ENCODE measurements at places on chromosomes 6 and 20.

- DNase-seq = no peak
Observed at GRCh38 chr6:56757588-56757984, 114.9 kb upstream of the DST start.

GRCh38 chr6:77620278-77620882 lies 32.5 kb upstream of the MEI4 start:
- DNase-seq = no peak

DNA sequence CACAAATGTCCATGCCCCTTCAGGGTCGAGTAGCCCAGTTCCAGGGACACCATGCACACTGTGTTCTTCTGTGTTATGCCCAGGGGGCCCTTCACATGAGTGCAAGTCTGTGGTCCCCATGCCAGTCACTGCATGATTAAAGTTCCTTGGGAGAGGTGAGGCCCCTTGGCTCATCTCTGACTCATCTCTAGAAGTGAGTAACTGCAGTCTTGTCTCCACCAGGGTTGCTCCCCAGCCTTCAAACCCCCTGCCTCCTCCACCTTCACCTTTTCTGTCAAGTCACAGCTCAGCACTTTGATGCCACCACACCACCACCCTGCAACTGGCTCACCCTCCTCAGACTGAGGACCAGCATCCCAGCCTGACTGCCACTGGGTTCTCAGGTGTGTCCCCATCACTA lies 161.7 kb downstream of the UNC5CL start:
- DNase-seq = no peak

DNA sequence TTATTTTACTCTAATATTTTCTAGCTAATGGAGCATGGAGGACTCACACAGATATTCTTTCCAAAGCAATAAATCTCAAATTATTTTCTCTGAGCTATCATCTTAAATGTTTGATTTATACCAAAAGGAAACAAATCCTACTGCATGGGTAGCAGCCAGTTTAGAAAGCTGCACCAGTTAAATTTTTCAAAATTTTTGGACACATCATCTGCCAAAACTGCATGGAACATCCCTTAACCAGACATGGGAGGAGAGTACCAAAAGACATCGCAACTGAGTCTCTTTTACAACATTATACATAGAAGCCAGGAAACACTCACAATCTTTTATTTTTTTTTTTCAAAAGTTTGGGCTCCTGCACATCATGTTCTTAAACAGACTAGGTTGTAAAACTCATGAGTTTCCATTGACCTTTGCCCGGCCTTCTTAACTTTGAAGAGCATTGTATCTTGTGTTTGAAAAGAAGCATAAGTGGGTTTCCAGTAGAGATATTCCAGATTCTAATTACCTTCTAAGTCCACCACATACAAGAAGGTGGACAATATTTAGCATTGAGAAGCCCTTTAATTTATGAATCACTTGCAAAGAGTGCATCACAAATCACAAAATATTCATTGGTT lies 87.7 kb upstream of the HMGCLL1 start:
- no peak for DNase-seq

DNA sequence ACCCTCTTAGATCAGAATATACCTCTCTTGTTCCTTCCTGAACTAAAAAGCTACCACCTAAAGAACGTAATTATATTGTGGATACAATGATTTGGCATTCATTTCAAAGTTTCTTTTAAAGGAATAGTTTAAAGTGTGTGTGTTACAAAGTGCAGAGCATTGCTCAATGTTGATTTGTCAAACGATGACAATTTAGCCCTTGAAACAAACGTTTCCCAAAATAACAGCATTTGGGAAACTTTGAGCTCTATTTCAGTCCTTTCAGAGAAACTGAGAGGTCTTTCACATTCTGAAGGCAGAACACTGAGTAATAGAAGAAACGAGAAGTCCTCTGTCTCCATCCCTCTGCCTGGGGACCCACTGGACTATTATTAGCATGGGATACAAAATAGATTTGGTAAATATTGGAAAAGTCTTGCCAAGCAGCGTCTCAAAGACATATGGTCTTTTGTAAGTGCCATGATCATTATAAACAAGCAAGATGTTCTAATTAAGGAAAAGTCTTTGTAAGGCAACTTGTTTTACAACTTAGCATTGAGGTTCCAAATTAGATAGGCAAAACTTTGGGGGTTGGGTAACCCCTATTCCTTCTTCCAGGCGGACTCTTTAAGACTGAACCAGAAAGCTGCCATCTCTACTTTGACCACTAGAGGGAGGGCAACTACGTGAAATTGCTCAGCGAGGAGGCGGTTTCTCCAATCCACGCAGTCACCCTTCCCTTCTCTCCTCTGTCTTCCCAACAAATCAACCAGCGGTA lies 208.8 kb downstream of the RNF144B start:
- no peak for DNase-seq

DNA sequence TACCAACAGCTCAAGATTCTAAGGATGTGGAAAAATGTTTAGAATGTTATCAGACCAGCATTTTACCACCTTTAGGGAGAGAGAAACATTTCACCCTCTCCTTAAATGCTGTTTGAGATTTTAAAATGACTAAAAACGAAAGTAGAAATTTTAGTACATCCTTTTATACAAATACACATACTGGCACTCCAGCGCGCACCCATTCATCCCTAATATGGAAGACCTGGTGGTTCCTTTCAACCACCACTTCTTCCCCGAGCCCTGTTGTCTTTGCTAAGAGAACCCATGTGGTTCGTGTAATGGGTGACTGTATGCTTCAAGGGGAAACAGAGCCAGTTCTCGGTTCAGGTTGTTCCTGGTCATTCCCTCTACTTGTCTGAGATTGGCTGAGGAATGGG lies 21.3 kb downstream of the SPATA2 start:
- DNase-seq = no peak

GRCh38 chr6:165118736-165119135 lies 190.7 kb downstream of the C6orf118 start:
- DNase-seq = no peak

DNA sequence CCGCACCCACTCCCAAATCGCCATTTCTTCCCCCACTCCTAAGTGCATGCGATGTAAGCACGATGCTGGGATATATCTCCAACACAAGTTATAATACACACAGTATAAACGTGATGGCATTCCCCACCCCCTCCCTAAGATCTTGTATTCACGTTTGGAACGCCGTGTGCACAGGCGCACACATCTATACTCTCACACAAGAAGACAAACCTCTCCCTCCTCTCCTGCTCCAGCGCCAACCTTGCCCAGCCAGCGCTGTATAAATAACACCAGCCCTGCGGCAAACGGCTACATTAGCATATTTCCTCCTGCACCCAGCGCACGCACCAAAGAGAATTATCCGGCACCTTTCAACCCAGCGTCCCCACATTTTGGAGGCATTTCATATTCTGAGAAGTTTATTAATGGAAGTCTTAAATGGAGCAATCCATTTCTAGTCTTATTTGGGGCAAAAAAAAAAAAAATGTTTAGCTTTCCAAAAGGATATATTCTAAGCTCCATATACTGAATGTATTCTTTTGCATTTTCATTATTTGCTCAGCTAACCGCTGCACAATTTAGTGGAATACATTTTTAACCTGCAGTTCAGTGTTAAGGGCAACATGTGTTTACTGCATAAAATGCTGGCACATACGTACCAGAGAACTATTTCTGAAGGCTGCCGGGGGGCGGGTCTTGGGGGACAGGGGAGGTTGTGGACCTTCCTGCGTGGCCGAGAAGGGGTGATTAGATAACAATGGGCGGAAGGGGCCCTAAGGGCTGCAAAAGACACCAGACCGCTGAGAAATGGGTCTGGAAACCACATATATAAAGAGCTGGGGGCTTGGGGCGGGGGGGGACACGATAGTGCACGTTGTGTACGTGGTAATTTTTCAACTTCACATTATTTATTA lies 1.1 kb upstream of the SLC22A23 start:
- DNase-seq = no peak

GRCh38 chr6:39341937-39342336 lies 19.4 kb upstream of the KCNK16 start:
- DNase-seq = no peak

GRCh38 chr6:154606457-154606856 lies 96.0 kb upstream of the CNKSR3 start:
- DNase-seq = peak; percentile 71

GRCh38 chr6:100467129-100468015 lies 2.7 kb upstream of the SIM1 start:
- no peak for DNase-seq

- DNase-seq = no peak
Observed at GRCh38 chr6:2651961-2652360, 98.8 kb downstream of the MYLK4 start.

DNA sequence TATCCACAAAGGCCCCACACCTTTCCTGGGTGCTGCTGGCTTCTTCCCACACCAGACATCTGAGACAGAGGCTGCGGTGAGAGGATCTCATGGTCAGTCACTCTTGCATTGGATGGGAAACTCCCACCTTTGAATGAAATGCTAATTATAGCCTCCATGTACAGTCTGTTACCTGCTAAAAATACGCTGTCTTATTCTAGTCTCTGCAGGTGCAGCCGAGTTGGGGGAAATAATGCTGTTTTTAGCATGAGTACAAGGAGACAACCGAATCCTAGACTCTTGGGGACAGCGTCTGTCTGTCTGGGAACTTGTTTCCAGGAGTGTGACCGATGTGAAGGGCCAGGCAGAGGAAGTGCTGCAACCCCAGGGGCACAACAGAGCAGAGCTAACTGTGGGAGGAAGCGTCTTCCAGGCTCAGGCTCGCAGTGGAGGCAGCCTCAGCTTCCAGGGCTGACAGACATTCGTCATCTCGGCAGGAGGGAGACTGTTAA lies 286.2 kb downstream of the PREX1 start:
- DNase-seq = no peak

- DNase-seq = no peak
Observed at GRCh38 chr6:29517728-29518440, 30.1 kb upstream of the MAS1L start.

DNA sequence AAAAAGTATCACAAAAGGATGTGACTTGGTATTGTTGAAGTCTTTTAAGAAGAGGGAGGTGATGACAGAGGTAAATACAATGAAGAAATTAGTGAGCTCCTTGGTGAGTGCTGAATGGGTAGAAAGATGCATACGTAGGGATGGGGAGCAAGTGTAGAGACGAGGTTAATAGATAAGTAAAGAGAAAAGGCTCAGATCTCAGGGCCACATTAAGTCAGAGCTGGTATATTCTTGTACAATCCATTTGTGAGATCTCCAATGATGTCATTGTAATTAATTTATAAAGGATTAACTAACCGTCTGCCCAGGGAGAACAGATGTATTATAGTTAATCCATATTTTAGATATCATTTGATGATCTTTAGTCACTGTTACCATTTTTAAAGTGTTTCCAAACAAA lies 43.4 kb downstream of the SMPDL3A start:
- DNase-seq = no peak

DNA sequence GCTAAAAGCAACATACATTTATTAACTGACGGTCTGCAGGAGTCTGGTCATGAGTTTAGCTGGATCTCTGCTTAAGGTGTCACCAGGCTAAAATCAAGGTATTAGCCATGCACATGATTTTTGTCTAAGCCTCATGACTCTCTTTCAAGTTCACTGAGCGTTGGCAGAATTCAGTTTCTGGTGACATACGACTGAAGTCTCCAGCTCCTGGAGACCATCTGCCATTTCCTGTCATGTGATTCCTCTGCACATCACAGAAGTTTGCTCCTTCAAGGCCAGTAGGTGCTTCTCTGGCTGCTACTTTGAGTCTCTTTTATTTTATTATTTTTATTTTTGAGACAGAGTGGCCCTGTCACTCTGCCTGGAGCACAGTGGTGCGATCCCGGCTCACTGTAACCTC lies 148.4 kb upstream of the EYA4 start:
- DNase-seq = no peak

- DNase-seq = no peak
Observed at GRCh38 chr6:15246217-15246665, 372 bp downstream of the JARID2 start.

DNA sequence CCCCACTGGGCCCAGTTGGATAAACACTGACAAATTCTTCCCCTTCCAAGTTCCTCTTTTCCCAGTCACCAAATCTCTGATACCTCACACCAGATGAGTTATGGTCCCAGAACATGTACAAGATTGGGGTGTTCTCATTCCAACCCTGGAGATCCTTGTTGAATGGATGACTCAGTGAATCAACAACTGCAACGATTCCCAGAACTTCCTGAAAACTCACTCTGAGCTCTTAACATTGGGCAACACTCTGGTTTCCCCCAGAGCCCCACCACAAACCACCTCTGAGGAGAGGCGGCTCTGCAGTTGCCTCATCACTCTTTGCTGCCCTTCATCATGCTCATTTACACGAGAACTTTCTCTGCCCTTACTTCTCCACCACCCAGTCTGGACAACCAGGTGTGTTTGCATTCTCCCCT lies 115.2 kb downstream of the MRPL14 start:
- no peak for DNase-seq

DNA sequence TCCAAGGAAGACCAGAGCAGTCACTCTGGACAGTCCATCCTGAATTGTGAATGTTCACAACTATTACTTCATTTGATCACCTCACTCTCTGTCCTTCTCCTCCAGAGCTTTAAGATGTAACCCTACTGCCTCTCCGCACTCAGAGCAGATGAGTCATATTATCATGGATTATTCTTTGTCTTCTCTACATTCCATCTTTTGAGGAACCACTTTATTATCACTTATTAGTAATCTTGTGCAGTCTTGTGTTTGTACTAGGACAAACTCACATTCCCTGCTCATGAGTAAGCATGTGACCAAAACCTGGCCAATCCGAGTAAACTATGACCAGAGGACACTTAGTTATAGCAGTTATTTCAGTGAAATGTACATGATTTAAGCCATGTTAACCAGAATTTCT lies 401.5 kb upstream of the ADGRB3 start:
- no peak for DNase-seq

- no peak for DNase-seq
Observed at GRCh38 chr6:53944543-53944942, 149.7 kb downstream of the LRRC1 start.

DNA sequence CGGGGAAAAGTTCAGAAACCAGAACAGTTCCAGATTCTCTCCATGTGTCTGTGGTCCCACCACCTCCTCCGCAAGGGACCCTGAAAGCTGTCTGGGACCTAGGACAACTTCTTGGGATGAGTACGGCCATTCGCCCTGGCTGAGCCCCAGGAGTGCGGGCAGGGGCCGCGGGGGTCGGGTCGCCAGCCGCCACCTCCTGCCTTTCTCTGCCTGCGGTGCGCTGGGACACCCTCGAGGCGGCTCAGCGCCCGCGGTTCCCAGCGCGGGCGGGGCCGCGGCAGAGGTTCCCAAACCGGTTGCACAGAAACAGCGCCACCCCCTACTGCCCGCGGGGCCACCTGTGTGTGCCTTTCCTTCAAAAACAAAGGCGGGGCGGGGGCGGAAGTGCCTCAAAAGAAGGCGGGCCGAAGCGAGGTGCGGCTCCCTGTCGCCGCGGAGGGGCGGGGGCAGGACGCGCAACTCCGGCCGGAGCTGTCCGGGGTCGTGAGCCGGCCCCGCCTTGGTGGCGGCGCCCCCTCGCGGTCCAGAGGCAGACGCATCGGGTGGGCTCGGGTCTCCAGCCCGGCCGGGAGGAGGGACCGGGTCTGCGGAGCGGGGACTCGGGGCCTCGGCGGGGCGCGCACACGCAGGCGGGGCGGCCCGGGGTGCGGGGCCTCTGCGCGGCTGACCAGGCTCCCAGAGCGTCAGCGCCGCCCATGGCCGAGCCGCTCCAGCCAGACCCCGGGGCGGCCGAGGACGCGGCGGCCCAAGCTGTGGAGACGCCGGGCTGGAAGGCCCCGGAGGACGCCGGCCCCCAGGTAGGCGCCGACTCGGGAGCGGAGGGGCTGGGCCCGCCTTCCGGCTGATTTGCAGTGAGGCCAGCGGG lies at the start of gene HEBP2:
Gene HEBP2, plus strand, starts transcription at position 423 of the 865 bp plus-strand sequence. Its CDS starts 273 bp downstream, at position 696.
- peak; percentile 87 for DNase-seq

All from stimulated activated CD4-positive, alpha-beta T cell treated with anti-CD3 and anti-CD28 coated beads, Interleukin-15, amount 100 ng/mL, for 1 hour (primary cell).